ENCODE measurements at places on chromosomes 12 and 14.

DNA sequence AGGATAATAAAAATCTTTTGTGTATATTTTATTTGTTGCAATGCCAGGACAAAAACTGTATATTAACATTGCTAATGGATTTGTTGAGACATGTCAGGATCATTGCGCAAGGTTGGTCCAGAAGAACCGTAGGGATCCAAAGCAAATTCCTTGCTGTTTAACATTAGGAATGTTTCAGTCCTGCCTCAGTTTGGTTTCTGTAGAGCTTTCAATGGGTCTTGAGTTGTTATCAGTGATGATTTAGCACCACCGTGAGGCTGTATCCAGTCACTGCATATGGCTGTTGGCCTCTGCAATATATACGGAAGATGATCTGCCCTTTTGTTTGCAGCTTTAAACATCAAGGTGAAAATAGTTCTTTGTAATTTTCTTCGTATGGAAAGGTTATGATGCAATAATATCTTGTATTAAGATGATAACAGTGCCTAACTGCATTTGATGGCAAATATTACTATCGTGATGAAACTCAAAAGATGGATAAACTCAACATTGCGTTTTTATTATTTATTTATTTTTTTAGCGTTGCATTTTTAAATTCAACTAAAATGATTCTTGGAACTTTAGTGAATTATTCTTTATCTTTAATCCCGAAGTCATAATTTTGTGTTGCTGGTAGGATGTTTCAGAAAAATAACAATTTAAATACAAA lies 231.2 kb downstream of the AKAP6 start:
- DNase-seq, result peak; percentile 10

- DNase-seq, result no peak
Observed at GRCh38 chr12:1469070-1469469, 125.3 kb downstream of the FBXL14 start.

- DNase-seq, result no peak
Observed at GRCh38 chr12:92775416-92775815, 72.6 kb downstream of the PLEKHG7 start.

DNA sequence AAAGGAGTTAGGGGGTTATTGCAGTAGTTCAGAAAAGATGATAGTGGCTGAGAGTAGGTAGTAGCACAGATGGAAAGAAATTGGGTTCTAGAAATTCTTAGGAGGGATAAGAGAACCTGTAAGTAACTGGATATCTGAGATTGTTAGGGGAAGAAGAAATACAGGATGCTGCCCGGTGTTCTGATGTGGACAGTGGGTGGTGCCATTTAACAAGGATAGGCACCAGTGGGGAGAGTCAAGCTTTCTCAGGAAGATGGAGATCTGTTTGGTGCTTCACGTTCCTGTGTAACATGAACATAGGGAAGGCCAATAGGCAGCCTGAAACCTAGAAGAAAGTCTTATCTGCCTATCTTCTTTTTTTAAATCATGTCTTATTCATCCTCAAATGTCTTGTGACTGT lies 245.9 kb downstream of the NPAS3 start:
- DNase-seq, result no peak

GRCh38 chr14:92471919-92472318 lies 41.7 kb upstream of the RIN3 start:
- DNase-seq, result peak; percentile 45

DNA sequence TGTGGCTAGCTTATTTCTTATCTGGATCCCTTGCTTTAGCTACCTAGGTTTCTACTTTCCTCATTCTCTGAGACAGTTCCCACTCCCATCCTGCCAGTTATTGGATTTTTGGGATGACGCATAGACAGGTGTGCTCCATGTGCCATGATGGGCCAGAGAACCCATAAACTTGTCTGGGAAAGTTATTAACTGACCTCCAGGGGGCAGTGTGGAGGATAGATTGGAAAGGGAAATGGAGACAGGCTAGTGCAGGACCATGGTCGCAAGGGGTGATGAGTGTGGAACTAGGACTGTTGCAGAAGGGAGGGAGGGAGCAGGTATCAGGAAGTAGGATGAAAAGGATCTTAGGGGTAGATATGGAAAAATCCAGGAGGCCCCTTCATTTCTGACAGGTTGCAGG lies 80.3 kb downstream of the ESRRB start:
- DNase-seq, result peak; percentile 56

DNA sequence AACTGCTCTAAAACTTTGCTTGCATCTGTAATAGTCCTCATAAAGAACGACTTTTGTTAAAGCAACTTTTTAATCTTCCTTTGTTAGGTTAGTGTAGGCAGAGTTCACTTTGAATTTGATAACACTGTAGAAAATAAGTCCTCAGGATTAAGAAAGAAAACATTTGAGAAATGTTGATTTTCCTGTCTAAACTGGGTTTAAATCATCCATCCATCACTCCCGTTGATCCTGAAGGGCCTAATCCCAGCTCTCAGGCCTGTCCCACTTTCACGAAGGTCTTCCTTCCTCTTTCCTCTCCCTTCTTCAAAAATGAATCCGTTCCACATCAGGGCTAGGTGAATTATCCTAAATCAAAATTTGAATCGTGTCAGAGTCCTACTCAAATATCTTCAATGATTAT lies 36.9 kb downstream of the SLC2A14 start:
- no peak for DNase-seq

- DNase-seq, result no peak
Observed at GRCh38 chr12:95218150-95219133, 835 bp downstream of the VEZT start.

All from 8988T (cell line).